ENCODE measurements at places on chromosomes 7 and 10. TPM values are rescaled to one million over a fixed set of nuclear protein-coding genes. Genes with fewer than 3 reads are reported as not detected.

PROSER2 gene
- 1.5 TPM for total RNA-seq

DNA sequence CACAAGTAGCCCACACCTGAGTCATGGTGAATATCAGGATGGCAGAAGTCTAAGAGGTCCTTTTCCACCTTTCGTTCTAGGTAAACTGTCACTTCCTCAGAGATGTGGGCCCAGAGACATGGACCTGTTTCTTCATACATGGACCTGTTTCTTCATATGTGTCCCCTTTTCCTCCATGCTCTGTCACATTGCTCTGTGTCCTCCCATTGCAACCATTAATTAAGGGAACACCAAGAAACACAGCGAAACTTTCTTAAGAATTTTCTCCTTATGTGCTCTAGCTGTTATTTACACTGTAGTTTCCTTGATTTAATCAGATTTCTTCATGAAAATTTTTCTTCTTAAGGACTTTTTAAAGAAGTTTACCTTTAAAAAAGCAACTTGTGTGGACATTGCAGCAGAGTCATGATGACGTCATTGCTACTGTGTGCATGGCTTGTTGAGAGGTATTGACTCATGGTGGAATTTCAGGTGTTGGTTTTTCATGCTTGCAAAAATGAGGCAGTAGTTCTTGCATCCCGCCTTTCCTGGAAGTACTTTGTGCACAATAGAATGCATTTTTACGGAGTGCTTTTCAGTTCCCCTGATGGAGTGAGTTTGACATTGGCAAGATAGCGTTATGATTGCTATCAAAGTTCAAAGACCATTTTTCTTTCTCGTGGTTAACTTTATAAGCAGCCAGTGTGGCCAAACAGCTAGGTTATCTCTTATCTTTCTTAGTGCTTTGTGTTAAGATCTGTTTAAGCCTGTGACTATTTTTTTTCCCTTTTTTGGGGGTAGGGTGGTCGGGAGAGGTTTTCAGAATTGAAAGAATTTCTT is 37.7 kb downstream of the CFAP58 start:
- no peak for DNase-seq

DNA sequence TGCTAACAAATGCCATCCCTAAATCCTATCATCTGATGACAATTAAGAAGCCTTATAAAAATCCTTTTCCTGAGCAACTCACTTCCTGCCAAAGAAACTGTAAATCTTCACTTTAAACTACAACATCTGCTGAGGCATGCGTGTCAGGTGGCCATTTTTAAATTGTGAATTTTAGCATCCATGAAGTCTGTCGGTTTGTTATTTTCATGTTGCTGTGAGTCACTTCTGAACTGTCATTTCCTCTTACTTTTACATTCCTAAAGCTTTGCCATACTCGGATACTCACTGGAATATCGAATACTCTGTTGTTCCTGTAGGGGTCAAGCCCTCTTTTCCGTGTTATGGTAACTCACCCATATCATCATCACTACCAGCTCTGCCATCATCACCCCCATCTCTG is 34.3 kb upstream of the TMEM26 start:
- no peak for DNase-seq

GRCh38 chr7:18313965-18314364 is 181.6 kb upstream of the HDAC9 start:
- no peak for DNase-seq

WEE2 gene
- total RNA-seq, result not detected

DNA sequence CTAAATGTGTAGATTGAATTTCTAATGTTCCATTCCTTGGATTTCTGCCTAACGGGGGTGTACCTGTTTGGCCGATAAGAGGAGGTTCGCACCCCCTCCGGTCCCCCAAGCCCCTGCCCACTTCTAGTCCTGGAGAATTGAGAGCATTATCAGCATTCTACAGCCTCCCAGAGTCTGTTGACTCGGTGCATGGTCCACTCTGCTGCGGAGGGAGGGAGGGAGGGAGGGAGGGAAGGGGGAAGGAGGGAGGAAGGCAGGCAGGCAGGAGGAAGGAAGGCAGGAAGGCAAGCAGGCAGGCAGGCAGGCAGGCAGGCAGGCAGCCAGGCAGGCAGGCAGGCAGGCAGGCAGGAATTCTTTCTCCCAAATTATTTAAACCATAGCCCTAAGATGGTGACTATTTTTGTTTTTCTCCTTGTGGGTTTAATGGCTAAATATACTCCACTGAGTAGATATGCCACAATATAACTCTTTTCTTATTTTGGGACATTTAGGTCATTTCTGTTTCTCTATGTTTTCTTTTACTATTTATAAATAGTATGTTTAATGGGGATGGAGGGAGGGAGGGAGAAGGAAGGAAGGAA is 69.5 kb upstream of the CHST15 start:
- no peak for DNase-seq

DNA sequence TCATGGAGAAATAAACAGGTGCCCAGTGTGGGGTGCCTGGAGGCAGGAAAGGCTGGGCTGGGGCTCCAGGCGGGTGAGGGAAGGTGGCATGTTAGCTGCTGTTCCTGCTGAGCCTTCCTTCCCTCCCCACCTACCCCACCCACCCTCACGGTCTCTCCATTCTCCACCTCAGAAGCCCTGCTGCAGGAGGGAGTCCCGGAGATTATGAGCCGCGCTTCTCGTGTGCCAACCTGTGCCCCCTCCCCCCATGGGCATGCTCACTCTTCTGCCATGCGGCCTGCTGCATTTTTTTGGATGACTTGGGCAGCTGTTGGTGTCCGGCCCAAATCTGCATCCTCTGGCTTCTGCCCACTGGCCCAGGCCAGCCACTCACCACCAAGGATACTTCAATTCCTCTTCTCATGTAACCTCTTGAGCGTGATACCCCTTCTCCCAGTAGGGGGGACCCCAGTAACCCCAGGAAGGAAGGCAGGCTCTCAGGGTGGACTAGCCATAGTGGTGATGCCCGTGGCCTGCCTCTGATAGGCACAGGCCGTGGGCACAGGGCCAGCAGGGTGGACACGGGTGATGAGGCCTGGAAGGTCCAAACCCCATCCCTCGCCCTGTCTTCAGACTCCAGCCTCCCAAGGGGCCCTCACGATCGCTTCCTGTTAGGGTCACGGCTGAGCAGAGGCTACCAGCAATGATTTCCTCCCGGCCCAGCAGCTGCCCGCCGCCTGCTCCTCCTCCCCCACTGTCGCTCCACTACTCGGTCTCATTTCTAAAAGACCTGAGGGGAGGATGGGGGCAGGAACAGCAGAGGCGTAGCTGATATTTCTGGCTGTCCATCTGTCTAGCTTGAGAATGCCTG is 27.8 kb downstream of the UNC5B start:
- DNase-seq, result peak; percentile 82

GRCh38 chr7:26103596-26103995 is 48.4 kb upstream of the NFE2L3 start:
- no peak for DNase-seq

GRCh38 chr10:8595140-8595539 is 540.7 kb downstream of the GATA3 start:
- DNase-seq, result no peak

TSPAN12 gene
- 60.4 TPM for total RNA-seq

DNA sequence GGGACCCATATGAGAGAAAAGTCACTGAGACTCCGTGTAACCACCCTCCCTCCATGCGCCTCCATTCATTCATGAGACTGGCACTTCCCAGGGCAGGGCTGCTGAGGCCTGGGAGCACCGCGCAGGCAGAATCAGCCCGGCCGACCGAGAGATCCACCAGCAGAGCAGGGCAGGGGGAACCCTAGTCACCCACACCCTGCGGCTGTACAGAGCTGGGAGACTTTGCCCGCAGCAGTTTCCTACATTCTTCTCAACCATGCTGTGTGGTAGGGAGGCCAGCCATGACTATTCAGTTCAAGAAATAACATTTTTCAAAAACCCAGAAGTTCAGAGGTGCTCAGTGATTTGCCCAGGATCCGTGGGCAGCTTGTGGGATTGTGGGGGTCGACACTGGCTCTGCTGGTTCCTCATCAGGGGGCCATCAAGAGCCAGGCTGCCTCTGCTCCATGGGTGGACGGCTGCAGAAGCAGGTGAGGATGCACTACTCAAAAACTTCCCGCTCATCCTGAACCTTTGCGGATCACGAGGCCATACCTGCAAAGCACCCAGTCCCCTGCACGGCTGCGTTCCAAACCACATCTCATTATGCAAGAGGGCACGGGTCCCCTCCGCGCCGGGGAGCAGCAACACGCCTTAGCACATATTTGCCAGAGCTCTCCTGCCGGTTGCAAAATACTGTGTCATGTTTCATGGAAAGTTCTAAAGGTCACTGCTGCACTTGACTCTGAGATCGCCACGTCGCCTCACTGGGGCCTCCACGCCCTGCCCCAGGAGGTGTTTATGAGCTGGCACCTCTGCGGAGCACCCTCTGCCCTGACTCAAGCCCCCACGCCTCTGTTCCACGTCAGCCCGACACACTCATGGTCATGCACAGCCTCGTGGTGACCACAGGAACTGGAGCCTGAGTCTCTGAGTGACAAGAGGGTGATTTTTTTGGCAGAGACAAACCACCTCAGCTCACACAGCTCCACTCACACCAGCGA is 132.0 kb downstream of the PRKAG2 start:
- DNase-seq, result peak; percentile 82

- DNase-seq, result no peak
Observed at GRCh38 chr10:56622335-56622973, 261.4 kb upstream of the ZWINT start.

NPY gene
- total RNA-seq, result not detected
